ENCODE measurements at places on chromosomes 7 and 10.

DNA sequence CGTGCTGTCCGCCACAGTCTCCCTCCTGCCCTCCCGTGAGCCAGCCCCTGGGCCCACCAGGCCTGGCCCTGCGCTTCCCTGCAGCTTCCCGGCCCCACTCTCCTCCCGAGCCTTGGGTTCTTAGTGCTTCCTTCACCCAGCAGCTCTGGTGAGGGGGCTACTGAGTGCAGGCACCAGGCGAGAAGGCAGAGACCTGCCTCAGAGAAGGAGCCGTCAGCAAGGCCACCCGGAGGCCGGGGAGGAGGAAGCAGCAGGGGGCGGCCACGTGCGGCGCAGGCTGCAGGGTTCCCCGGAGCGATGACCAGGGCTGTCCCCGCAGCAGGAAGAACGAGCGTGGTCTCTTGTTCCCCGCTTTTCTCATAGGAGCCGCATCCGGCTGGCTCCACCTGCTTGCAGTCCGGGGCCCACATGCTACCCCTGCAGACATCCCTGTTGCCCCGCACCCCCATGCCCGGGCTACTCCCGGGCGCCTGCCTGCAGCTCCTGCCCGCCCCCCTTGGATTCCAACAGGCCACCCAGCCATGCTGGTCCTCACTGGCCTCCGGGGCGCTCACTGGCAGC lies 20.5 kb downstream of the YKT6 start:
- no peak for DNase-seq

GRCh38 chr10:28768227-28768626 lies 90.9 kb downstream of the BAMBI start:
- DNase-seq, result no peak

- no peak for DNase-seq
Observed at GRCh38 chr7:36881233-36881874, 157.1 kb upstream of the AOAH start.

GRCh38 chr7:572416-573268 lies 53.0 kb upstream of the PDGFA start:
- no peak for DNase-seq

Data from ACHN (cell line).